ENCODE measurements at places on chromosomes 1 and 21. TPM values are rescaled to one million over a fixed set of nuclear protein-coding genes. Genes with fewer than 3 reads are reported as not detected.

- no peaks in the 10 kb centered on the region for H3K27me3 ChIP-seq
- no peaks in the 10 kb centered on the region for H3K36me3 ChIP-seq
- no peaks in the 10 kb centered on the region for H3K4me1 ChIP-seq
- no peak overlapping the region for H3K27ac ChIP-seq
- no peak for DNase-seq
Measured at GRCh38 chr21:32302560-32302959, 3.9 kb downstream of the MRAP start.

The SERPINC1 gene
- total RNA-seq, result not detected

DNA sequence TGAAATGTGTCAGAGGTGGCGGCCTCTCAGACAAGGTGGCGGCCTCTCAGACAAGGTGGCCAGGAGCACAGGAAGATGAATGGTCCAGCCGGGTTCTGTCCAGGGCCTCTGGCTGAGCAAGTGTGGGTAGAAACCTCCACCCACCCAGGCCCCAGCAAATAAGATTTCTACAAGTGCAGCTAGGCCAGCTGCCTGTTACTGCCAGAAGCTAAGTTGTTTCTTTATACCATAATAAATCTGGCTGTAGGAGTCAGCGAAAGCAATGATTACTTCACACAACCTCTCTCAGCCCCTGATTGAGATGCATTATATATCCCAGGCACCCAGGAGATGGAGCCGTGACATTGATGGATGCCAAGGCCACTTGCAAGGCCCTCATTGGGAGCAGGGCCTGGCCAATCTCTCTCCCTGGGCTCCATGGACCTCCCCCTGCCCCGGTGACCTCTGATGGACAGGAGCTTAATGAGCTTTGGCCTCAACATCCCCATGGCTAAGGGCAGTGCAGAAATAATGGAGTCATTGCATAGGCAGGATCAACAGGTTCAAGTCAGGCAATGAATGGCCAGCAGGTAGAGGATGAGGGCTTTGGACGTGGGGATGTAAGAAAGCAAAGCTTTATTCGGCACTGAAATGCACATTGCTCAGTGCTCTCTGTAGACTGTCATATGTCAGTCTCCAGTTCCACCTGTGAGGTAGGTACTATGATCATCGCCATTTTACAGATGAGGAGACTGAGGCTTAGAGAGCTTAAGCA, 92.9 kb downstream of the PTPRU start:
- no peaks in the 10 kb centered on the region for H3K36me3 ChIP-seq
- no peak overlapping the region for H3K27ac ChIP-seq
- H3K27me3 ChIP-seq, result no peaks in the 10 kb centered on the region
- H3K4me3 ChIP-seq, result no peak overlapping the region
- no peaks in the 10 kb centered on the region for H3K4me1 ChIP-seq

- no peak overlapping the region for H3K4me3 ChIP-seq
- peaks cover 91% of the 10 kb centered on the region for H3K36me3 ChIP-seq
- no peaks in the 10 kb centered on the region for H3K27me3 ChIP-seq
- DNase-seq, result no peak
- H3K27ac ChIP-seq, result no peak overlapping the region
Measured at GRCh38 chr1:173861731-173862145, 6.1 kb downstream of the GAS5 start.

The E2F2 gene
- total RNA-seq, result 0.11 TPM

DNA sequence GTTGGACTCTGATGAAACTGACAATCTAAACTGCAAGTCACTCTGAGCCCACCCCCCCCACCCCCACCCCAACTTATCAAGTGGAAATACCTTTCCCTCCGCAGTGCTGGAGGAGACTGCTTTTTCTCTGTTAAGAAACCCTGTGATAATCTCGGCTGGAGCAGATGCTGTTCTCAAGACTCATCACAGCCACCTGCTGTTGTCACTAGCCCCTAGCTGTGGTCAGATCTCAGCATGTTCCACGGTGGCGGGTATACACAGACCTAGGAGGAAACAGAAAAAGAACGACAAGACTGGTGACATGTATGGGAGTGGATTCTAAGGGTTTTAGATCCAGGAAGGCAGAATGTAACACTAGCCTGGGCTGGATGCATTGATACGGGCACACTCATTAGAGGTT, 2.3 kb downstream of the ACTL8 start:
- no peaks in the 10 kb centered on the region for H3K27me3 ChIP-seq
- H3K4me3 ChIP-seq, result no peak overlapping the region
- H3K27ac ChIP-seq, result no peak overlapping the region
- no peaks in the 10 kb centered on the region for H3K4me1 ChIP-seq
- DNase-seq, result no peak

- no peak for DNase-seq
- no peak overlapping the region for H3K27ac ChIP-seq
- peaks cover 69% of the 10 kb centered on the region for H3K27me3 ChIP-seq
- H3K4me1 ChIP-seq, result no peaks in the 10 kb centered on the region
Measured at GRCh38 chr1:7931446-7931812, 9.2 kb downstream of the TNFRSF9 start.

The PGLYRP4 gene
- not detected for total RNA-seq

- no peaks in the 10 kb centered on the region for H3K27me3 ChIP-seq
- no peak for DNase-seq
- H3K36me3 ChIP-seq, result no peaks in the 10 kb centered on the region
- no peak overlapping the region for H3K4me3 ChIP-seq
- H3K4me1 ChIP-seq, result no peaks in the 10 kb centered on the region
Measured at GRCh38 chr1:203937678-203938330, 76.4 kb downstream of the SNRPE start.

DNA sequence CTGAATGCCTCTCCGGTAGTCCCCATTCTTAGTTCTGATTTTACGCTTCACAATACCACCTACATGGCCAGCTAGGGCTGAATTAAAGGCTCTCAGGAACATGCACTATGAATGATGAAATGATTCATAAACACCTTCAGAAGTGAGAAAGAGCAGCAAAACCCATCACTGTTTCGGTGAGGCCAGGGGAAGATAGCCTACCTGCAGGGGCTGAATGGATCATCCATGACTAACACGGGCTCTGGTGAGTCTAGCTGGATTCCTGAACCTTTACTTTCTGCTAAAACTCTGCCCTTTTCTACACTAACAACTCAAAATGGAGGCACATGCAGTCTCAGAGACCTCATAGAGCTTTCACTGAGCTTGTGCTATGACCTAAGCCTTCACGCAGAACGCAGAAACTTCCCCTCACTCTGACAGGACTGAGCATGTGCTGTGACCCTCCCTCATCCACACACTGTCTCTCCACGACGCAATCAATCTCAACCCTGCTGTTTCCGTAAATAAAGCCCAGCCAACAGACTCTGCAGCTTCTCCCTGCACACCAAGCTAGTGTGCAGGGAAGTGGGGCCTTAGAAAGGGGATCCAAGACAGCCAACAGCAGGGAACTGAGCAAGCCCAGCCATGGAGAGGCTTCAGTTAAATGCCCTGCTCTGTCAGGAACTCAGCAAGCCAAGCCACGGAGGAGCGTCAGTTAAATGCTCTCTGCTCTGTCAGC, 207.8 kb downstream of the SLC45A1 start:
- H3K4me3 ChIP-seq, result peak overlapping the region; percentile 55
- no peaks in the 10 kb centered on the region for H3K27me3 ChIP-seq
- peak; percentile 94 for DNase-seq
- H3K36me3 ChIP-seq, result no peaks in the 10 kb centered on the region

The RNU1-1 gene
- total RNA-seq, result under 0.01 TPM

The TTC22 gene
- total RNA-seq, result under 0.01 TPM

Data from esophagus muscularis mucosa (tissue), 4 donors.